Activated naive CD4-positive, alpha-beta T cell treated with Interleukin-2 at 50 U/mL for 16 hours (primary cell): ENCODE measurements at places on chromosomes 1 and 21.

GRCh38 chr1:119773711-119774241 lies 5.1 kb upstream of the HMGCS2 start:
- no peak for DNase-seq

- DNase-seq, result no peak
These were observed 128.6 kb downstream of the RIPK4 start for GRCh38 chr21:41638201-41638790.

DNA sequence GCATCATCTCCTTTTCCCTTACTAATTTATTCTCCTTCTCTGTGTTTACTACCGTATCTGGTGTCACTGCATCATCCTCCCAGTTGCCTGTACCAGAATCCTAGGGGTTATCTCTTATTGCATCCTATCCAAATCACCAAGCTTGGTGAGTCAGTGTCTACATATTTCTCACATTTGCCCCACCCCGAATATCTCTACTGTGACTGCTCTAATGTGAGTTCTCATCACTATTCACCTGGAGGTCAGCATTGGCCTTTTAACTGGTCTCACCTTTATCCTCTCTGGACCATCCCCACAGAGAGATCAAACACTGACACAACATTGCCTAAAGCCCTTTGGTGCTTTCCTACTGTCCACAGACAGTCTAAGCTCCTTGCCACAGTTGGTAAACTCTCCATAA lies 45.7 kb upstream of the ZNF648 start:
- no peak for DNase-seq

- peak; percentile 56 for DNase-seq
These were observed 116.6 kb upstream of the HIVEP3 start for GRCh38 chr1:42035205-42035829.

DNA sequence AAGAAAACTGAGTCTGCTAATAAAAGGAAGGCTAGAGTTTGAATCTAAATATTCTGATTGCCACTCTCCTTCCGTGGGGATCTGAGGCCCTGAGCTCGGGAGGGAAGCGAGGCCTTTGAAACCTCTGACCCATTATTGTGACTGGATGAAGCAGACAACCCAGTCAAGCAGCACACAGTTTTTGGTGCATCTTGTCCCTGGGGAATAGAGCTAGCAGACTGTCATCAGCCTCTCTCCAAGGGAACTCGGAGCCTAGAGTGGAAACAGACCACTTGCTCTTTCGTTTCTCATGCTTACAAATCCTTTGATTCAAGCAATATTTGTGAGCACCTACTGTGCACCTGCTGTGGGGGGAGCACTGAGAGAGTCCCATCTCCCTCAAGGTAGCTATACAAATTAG lies 133.2 kb upstream of the KLHDC7A start:
- no peak for DNase-seq

DNA sequence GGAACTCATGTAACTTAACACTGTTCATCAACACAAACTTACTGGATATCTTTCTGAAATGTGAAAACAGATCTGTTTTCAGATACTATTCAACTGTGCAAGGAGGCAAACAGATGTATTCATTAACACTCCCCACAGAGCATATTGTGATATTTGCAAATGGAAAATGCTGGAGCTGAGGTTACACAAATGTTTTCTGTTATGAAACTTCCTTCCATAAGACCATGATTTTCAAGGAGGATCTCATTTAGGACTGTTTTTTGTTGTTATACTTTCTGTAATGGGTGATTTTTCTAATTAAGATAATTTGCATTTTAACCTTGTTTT lies 56.1 kb downstream of the GABPA start:
- DNase-seq, result no peak

DNA sequence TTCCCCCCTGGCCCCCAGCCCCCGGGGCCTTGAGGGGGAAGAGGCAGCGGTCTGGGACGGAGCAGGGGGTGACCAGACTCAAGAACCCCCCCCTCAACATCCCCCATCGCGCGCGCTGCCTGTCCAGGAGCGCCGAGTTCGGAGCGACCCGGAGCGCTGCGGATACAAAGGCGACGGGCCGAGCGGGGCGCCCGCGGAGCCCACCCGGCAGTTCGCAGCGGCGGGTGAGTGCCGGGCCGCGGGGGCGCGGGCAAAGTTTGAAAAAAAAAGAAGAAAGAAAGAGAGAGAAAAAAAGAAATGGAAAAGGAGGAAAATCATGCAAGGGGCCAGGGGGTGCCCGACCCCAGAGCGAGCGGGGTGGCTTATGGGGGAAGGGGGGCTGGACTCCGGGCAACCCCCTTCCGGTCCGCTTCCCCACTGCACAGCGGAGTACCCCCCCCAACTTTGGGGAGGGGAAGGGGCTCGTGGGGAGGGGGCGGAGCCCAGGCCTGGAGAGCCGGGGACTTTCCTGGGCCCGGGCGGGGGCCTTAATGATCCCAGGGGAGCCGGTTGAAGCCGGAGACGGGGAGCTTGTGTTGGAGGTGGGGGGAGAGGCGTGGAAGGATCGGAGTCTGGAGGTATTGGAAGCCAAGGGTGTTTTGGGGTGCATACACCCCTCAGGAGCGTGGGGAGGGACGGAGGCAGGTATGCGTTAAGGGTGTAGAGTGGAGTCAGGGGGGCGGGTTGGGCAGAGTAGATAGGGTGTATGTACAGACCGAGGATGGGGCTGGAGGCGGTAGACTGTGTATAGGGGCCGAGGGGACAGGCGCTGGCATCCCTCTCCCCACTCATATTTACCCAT lies 502 bp downstream of the VANGL2 start:
- no peak for DNase-seq

DNA sequence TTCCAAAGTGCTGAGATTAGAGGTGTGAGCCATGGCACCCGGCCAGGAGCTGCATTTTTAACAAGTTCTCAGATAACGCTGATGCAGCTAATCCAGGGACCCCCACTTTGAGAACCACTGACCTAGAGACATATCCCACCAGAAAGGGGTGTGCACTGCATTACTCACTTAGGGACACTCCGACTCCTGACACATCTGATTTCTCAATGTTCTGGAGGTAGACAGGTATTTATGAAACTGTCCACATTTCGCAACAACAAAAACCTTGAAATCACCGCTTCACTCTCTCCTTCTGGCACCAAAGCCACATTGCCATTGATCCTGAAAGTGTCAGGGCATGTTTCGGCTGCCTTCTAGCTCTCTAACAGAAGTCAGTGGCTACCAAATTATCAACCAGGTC lies 23.2 kb upstream of the CAMTA1 start:
- no peak for DNase-seq

DNA sequence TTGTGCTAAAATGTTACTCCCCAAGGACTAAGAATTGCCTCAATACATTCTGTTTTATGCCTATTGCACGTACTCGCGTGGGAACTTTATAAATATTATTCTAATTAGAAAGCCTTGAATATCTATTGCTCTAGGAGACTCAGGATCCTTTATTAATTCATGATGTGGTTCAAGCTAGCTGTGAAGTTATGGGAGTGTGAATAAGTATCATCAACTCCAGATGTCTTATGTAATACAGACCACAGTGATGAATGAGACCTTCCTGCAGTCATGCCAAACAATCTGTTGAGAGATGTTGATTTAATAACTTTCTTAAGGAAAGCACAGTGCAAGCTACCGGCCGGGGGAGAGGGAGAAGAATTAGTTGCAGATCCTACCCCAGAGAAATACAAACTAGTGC lies 519.2 kb upstream of the ZP4 start:
- no peak for DNase-seq

GRCh38 chr1:80218112-80218511 lies 1211.6 kb upstream of the ADGRL4 start:
- no peak for DNase-seq

DNA sequence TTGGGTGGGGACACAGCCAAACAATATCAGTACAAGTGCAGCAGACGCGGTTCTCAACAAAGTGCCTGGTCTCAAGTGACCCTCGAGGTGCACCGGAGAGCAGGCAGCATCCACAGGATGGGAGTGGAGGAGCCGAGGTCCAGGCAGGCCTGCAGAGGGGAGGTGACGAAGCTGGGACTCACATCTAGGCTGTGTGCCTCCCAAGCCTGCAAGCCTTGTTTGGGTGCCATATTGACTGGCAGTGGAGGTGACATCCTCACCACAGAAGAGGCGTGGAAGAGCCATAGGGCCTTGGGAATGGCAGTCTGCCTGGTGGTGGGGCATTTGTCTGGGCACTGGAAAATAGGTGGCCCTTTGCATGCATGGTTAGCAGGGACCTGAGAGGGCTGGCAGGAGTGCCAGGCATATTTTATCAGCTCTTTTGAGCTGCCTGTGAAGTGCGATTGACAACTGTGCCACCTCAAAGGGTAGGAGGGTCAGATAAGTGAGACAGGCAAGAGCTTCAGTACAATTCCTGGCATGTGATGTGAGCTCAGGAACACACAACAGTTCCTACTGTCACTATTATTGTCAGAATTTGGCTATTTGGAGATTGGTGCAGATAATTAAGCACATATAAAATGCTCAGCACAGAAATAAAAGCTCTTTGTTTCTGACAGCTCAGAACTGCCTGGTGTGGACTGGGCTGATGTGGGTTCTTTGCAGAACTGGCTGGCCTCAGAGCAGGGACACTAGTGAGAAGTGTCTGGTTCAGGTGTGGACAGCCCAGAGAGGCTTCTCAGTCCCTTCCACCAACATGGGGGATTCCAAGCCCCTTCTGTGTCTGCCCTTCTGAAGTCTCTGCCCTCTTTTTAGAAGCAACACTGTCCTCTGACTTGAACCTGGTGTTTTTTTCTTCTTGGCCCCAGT lies 347.6 kb upstream of the AJAP1 start:
- no peak for DNase-seq

DNA sequence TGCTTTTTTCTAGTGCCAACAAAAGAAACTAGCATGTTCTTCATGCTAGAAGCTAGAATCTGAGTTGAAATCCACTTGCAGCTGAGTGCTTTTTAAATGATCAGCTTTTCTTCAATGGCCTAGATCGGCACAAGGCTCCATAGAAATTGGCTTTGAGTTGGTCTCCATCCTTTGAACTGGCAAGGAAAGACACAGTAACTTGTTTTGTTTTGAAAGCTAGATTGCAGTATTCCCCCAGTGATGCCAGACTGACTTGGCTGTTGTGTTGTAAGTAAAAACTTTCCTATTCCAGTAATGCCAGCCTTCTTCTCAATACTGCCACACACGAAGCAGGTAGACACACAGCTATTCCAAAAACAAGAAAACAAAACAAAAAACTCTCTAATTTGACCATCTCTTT lies 139.1 kb downstream of the FMN2 start:
- no peak for DNase-seq

GRCh38 chr1:172019976-172020375 lies 178.7 kb downstream of the DNM3 start:
- no peak for DNase-seq

DNA sequence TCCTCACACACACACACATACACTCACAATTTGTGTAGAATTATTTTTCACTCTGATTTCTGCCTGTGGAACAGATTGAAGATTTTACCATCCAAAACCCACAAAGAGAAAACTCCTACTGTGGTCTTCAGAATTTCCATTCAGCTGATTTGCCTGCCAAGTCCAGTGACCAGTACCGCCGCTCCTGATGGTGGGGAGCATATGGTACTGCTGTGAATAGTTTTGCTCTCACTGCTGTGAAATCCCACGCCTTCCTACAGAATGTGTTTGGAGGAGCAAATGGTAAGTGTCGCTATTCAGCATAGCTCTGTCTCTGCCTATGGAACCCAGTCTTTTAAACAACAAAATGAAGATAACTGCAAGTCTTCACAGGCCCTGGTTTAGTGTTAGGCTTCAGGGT lies 629.5 kb downstream of the LMO4 start:
- no peak for DNase-seq

DNA sequence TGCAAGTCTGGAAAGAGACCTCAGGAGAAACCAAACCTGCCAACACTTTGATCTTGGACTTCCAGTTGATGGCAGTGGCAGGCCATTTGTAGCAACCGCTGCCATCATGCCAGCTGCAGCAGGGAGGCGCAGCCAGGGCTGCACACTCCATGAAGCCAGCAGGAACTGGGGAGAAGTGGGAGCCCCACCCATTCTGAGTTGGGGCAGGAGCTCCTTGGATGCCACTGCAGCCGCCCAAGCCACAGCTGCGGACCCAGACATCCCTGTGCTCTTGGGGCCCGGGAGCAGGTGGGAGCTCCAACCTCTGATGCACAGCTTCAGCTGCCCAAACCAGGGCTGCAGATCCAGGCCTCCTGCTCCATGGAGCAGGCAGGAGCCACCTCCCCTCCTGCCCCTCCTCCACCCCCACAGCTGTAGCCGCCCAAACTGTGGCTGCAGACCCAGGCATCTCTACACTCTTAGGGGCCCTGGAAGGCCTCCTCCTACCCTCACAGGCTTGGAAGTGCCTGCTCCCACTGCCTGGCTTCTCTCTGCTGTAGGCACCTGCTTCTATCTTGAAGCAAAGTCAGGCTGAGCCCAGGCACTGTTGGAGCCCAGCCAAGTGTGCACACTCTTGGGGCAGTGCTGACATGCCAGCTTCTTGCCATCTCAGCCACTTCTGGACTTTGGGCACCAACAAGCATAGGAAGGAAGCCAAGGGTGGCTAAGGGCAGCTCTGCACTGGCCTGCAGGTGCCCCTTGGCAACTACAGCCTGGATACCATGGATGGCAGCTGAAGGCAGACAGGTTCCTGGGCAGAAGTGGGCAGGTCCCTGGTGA lies 20.0 kb upstream of the DISP1 start:
- DNase-seq, result no peak

- peak; percentile 75 for DNase-seq
These were observed 71.7 kb upstream of the ETS2 start for GRCh38 chr21:38733972-38734546.

GRCh38 chr1:23459338-23459757 lies 24.6 kb downstream of the ASAP3 start:
- DNase-seq, result no peak

- DNase-seq, result no peak
These were observed 20.1 kb downstream of the TFAP2E start for GRCh38 chr1:35592991-35593769.

GRCh38 chr1:214833178-214833756 lies 230.3 kb downstream of the CENPF start:
- DNase-seq, result no peak

GRCh38 chr21:46110499-46111192 lies 12.7 kb downstream of the COL6A2 start:
- DNase-seq, result no peak

GRCh38 chr1:205619376-205619775 lies 12.4 kb downstream of the ELK4 start:
- DNase-seq, result no peak

DNA sequence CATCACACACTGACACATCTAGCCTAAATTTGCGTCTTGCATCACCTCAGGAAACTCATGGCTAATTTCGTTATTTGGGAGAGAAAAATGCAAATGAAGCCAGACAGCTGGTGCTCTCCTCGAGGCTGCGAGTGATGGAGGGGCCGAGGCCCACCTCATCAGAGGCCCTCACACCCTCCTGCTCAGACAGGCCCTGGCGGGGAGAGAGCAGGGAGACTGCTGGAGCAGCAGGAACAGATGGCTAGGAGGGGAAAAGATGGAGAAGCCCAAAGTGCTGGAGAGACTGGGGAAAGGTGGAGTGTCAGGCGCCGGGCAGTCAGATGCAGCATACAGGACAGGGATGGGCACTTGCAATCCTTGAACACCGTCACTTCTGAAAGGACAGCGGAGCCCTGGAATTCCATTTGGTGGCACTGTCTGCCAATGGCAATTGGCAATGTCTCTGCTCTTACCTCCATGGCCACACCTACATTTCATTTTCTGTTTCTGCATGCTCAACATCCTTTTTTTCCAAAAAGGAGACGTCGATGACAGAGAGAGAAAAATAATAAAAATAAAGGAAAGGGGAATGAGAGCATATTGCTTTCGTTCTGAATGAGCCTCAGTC lies 286.2 kb downstream of the SPATA17 start:
- DNase-seq, result no peak
